PC-3 (cell line): ENCODE measurements at places on chromosomes 11 and 22. TPM values are rescaled to one million over a fixed set of nuclear protein-coding genes. Genes with fewer than 3 reads are reported as not detected.

DNA sequence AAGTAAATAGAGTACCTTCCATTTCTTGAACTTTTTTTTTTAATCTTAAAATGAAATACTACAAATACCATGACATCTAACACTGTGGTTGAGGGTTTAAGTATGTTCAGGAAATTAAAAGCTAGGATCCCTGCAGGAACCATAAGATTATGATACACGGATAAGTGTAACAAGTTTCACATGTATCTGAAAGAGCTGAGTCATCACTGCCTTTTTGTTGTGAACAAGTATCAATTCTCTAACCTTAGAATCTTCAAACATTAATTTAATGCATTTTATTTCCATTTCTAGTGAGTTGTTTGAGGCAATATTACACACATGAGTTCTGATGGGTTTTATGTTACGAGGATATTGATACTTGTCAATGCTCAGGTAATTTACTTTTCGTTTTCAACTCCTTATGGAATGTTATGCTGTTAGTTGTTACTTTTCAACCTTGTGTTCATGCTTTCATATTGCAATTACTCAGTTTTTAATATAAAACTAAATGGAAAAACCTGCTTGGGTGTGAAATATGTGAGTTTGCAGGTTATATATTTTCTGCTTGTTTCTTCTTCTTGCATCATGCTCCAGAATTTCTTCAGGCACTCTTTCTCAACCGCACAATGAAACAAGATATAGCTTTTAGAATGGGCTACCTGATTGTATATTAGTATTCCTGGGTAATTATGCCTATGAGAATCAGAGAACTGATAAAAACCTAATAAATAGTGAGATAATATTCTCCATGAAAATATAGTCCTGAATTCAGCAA is 361.3 kb upstream of the MTNR1B start:
- no peaks in the 10 kb centered on the region for H3K4me1 ChIP-seq
- DNase-seq: no peak
- no peaks in the 10 kb centered on the region for H3K27me3 ChIP-seq
- no peak overlapping the region for H3K4me3 ChIP-seq
- no peaks in the 10 kb centered on the region for H3K36me3 ChIP-seq

DNA sequence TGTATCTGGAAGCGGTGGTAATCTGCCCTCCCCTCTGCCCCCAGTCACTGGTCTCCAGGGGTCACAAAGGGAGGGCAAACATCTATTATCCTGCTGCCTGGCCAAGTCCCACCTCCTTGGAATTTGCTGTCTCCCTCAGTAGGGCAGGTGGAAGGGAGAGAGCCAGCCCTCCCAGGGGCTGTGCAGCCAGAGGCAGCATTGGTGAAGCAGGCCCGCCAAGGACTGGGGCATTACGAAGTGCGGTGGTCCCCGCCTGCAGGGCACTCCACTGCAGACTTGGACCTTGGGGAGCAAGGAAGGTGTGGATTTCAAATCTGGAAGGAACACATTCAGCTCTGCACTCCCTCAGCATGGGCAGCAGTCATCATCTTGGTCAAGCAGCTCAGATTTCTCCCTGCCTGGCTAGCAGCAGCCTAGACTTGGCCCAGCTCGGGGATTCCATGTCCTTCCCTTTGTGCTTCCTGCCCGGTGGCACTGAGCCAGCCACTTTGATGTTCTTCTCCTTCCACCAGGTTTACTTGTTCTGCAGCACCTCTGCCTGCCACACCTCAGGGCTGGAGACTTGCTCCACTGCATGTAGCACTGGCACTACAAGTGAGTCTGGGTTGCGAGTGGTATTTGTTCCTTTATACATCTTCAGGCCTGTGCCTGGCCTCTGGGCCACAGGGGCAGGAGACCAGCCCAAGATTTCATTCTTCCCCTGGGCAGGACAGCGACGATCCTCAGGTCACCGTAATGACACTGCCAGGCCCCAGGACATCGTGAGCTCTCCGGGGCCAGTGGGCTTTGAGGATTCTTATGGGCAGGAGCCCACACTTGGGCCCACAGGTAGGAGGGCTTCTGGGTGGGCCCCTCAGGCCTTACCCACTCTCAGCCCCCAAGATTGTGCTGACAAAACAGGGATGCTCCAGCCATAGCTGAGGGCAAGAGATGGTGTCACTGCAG is 7.4 kb downstream of the ZP1 start:
- no peak overlapping the region for H3K4me3 ChIP-seq
- peaks cover 2% of the 10 kb centered on the region; the same call in 1 of the 2 replicates for H3K36me3 ChIP-seq
- no peak for DNase-seq

GRCh38 chr11:128549256-128549944 is 38.0 kb downstream of the ETS1 start:
- no peaks in the 10 kb centered on the region for H3K36me3 ChIP-seq
- no peak for DNase-seq
- H3K27me3 ChIP-seq: no peaks in the 10 kb centered on the region
- H3K4me1 ChIP-seq: no peaks in the 10 kb centered on the region

GRCh38 chr11:78220218-78221157 is 31.8 kb downstream of the USP35 start:
- H3K4me3 ChIP-seq: no peak overlapping the region
- no peak for DNase-seq
- peaks cover 11% of the 10 kb centered on the region for H3K4me1 ChIP-seq
- no peak overlapping the region for H3K27ac ChIP-seq

DNA sequence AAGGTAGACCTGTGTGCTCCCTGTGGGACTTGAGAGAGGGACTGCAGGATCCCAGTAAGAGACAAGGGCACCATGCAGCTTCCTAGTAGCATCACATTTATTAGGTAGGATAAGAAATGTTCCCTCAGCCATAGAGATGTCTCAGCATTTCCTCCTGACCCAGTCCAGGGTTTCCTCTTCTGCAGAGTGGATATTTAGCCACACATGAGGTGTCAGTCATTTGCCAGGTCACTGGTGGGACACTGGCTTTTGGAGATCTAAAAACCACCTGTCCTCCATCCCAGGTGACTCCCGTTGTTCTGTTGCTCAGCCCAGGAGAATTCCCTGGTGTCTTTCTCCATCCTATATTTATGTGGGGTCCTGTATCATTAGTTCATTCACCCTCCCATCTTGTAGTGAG is 117.5 kb upstream of the NNMT start:
- no peaks in the 10 kb centered on the region for H3K4me1 ChIP-seq
- no peak overlapping the region for H3K4me3 ChIP-seq
- DNase-seq: no peak
- H3K27me3 ChIP-seq: peaks cover 100% of the 10 kb centered on the region

DNA sequence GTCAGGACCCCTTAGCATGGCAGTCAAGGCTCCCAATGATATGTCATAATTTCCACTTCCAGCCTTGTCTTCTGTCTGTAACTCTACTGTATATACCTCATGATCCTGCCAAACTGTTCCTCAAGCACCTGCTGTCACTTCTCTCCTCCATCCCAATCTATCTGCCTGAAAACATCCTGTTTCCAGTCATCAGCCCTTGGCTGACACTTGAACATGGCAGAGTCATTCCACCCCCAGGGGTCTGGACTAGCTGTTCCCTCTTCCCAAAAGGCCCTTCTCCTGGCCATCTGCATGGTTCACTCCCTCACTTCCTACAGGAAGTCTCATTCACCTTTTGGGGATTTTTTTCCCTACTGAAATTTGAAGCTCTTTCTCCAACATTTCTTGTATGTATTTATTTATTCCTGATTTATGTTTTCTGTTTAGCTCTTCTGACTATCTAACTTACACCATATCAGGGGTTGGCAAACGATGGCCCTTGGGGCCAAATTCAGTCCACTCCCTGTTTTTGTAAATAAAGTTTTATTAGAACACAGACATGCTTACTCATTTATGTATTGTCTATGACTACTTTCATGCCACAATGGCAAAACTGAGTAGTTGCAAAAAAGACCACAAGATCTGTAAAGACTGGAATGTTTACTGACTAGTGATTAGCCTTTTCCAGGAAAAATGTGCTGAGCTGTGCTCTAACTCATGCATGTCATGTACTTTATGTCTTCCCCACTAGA is 278.4 kb downstream of the KIRREL3 start:
- no peak overlapping the region for H3K27ac ChIP-seq
- H3K4me1 ChIP-seq: no peaks in the 10 kb centered on the region
- H3K36me3 ChIP-seq: no peaks in the 10 kb centered on the region
- no peak overlapping the region for H3K4me3 ChIP-seq

GRCh38 chr11:62137881-62138629 is 14.2 kb downstream of the INCENP start:
- DNase-seq: no peak
- peaks cover 69% of the 10 kb centered on the region for H3K36me3 ChIP-seq
- H3K27me3 ChIP-seq: no peaks in the 10 kb centered on the region
- no peak overlapping the region for H3K27ac ChIP-seq

DNA sequence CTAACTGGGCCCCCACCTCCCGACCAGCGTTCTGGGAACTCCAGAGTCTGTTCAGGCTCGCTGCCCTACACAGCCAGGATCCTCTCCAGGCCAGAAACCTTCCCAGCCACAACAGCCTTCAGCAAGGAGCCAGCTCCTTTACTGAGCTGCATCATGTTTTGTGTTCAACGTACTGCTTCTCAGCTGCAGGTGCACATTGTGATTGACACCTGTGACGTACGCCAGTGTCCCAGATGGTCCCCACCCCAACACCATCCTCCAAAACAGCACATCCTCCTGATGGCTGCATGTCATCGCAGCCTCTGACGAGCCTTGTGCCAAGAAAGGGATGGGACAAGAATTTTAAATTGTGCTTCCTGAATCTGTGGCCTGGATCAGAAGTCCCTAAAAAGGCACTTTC is 117.5 kb downstream of the SPATA19 start:
- H3K27me3 ChIP-seq: no peaks in the 10 kb centered on the region; the same call in 1 of the 2 replicates
- no peak overlapping the region for H3K4me3 ChIP-seq
- DNase-seq: no peak
- H3K4me1 ChIP-seq: no peaks in the 10 kb centered on the region

- no peak overlapping the region for H3K4me3 ChIP-seq
- H3K4me1 ChIP-seq: 0 out of 2 replicates have a peak, but pooled peaks cover 3% of the 10 kb centered on the region
Measured at GRCh38 chr22:35947794-35948425, 80.7 kb downstream of the RBFOX2 start.

DNA sequence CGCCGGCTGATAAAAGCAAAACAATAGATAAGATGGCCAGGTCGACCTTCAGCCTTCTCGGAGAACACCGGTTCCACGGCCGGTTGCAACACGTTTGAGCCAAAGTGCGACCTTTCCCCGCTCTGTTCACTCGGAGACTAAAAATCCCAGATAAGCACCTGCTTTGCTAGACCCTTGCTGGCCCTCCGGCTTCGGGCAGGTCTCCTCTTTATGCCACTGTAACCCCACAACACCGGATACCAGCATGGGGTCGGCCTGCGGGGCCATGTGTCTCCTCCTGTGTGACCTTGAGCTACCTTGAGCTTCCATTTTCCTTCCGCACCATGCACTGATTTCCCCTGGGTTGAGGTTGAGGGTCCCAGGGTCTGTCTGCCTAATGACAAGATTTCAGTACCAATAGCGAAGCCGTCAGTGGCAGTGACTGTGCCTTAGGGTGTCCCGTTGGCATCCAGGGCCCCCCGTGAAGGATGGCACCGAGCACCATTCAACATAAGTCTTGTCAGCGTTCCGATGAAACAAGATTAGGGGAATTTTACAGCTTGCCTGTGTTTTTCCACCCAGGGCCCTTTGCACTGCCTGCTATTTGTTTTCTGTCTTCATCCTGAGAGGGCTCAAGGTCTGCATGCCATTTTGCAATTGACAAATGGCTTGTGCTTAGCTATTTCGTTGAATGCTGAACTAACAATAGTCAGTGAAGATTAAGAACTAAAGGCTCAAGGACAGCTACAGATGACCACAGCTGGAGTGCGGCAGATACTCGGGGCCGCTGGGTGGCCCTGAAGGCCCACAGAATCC is 118.6 kb downstream of the KCNQ1 start:
- H3K4me3 ChIP-seq: no peak overlapping the region
- no peaks in the 10 kb centered on the region for H3K4me1 ChIP-seq
- H3K27me3 ChIP-seq: no peaks in the 10 kb centered on the region
- H3K27ac ChIP-seq: no peak overlapping the region
- DNase-seq: no peak

The PGGHG gene
- total RNA-seq: 10.6 and 12.4 TPM in 2 replicates

The VSIG10L2 gene
- not detected in 2 replicates for total RNA-seq

The GRM5 gene
- not detected in 2 replicates for total RNA-seq

The ZNF280B gene
- 0.66 and 1.7 TPM in 2 replicates for total RNA-seq
